HCEC 1CT (cell line): ENCODE measurements at places on chromosomes 12 and 14.

DNA sequence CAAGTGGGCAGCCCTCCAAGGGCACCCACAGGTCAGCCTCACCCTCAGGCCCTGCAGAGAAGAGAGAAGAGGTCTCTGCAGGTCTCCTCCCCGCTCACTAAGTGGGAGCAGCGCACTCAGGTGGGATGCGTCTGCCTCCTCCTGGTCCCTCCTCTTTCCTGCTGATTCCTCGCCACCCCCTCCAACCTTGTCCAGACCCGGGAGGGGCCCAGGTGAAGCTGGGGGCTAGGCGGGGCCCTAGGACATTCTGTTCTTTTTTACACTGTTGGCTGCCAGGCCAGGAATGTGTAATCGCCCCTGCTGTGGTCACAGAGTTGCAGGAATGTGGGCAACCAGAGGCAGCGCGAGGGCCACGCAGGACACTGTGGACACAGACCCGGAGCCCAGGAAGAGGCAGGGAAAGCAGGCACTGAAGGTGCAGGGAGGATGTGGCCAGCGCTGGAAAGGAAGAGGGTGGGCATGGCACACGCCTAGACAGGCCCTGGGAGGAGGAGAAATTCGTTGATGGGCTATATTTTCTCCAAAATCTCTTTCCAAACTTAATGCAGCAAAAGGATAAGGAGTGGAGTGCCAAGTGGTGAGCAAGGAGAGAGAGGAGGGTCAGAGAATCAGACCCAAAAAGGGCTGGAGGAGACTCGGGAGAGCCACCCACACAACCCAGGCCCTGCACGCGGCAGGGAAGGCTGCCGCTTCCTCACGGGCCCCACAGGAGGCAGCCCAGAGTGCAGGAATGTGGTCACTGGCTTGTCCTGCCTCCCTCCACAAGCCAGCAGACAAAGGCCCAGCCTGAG, 911 bp upstream of the SCNN1A start:
- peak; percentile 75 for DNase-seq

GRCh38 chr12:40444174-40444573, 219.4 kb downstream of the LRRK2 start:
- DNase-seq = no peak

DNA sequence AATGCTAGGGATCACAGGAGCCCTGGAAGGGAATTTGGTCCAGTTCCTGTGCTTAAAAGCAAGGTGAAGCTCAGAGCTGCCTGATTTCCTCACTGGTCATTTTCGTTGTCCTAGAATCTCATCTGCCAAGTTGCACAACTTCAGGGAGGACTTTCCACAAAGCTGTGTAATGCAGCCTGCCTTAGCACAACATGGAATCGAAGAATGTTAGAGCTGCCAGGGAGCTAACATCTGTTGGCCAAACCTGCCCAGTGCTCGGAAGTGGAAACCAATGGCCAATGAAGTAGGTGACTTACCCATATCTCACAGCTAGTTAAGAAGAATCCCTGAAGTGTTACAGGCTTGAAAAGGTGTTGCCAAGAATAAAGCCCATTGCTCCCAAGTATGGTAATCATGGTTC, 79.9 kb upstream of the SSTR1 start:
- DNase-seq = no peak

DNA sequence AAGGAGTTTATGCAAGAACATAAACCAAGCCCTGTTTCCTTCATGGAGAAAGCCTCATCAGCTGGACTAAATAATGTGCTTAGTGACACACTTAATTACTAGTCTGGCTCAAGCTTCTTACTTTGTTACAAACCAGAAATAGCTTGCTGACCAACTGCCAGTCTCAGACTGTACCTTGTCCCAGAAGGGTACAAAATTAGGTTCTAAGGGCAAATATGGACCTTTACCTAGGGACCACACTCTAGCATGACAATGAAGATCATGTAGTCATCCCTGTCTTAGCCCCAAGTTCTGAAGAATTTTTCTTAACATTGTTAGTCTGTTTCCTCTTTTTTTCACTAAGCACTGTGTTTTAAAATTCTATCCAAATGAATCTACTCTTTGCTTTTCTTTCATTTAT, 2.2 kb downstream of the AMN1 start:
- no peak for DNase-seq

- no peak for DNase-seq
Measured at GRCh38 chr14:102088012-102088792, 1.4 kb upstream of the HSP90AA1 start.

DNA sequence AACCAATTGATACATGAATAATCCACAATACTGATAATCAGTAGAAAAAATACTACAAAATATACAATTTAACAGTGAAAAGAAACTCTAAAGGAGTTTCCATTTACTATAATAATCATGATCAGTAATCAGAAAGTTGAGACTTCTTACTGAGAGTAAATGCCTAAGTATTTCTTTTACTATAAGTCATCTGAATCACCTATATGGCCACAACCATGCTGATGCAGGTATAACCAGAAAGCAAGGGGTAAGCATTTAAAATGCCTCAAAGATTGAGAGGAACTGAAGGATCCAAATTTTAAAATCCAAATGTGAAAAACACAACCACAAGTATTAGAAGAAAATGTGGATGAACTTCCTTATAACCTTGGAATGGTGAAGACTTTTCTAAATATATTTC, 23.4 kb downstream of the CDK17 start:
- DNase-seq = no peak

GRCh38 chr14:91401751-91402150, 15.9 kb downstream of the CCDC88C start:
- no peak for DNase-seq
